ENCODE measurements at places on chromosomes 5 and 9.

- no peak for DNase-seq
Observed at GRCh38 chr9:14783358-14783757, 60.8 kb upstream of the CER1 start.

- no peak for DNase-seq
Observed at GRCh38 chr5:43425983-43426382, 13.8 kb upstream of the CCL28 start.

GRCh38 chr5:89246864-89247263 lies 363.9 kb upstream of the MEF2C start:
- DNase-seq: no peak

- no peak for DNase-seq
Observed at GRCh38 chr9:1532171-1532570, 482.0 kb downstream of the DMRT2 start.

- no peak for DNase-seq
Observed at GRCh38 chr5:43101491-43101890, 19.2 kb upstream of the ZNF131 start.

- DNase-seq: no peak
Observed at GRCh38 chr5:14967166-14967565, 95.6 kb upstream of the ANKH start.

GRCh38 chr5:9464478-9464877 lies 81.4 kb downstream of the SEMA5A start:
- DNase-seq: no peak

- no peak for DNase-seq
Observed at GRCh38 chr9:121345070-121345469, 25.0 kb downstream of the STOM start.

- DNase-seq: no peak
Observed at GRCh38 chr5:81417052-81417451, 23.1 kb upstream of the ACOT12 start.

DNA sequence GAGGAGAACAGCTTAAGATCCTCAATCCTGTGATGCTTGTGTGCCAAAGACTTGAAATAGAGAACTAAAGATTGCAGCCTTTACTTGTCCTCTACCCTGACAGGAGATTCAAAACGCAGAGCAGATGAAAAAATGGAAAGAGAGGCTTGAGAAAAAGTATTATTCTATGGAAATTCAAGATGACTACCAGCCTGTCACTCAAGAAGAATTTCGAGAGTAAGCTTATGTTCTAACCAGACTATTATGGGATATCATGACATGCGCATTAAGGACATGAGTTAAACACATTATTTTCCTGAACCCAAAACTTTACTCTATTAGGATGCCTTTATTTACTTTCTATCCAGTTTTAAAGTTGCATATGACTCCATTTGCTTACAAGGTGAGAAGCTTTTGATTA lies 46.4 kb downstream of the PKD2L2 start:
- DNase-seq: no peak

DNA sequence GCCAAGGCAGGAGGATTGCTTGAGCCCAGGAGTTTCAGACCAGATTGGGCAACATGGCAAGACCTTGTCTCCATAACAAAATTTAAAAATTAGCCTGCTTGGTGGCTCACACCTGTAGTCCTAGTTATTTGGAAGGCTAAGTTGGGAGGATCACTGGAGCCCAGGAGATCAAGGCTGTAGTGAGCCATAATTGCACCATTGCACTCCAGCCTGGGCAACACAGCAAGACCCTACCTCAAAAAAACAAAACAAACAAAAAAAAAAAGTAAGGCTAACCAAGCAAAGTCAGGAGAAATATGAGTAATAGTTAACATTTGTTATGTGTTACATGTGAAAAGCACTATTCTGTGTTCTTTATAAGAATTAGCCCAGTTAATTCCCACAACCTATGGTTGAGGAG lies 74.7 kb downstream of the FOXB2 start:
- no peak for DNase-seq

DNA sequence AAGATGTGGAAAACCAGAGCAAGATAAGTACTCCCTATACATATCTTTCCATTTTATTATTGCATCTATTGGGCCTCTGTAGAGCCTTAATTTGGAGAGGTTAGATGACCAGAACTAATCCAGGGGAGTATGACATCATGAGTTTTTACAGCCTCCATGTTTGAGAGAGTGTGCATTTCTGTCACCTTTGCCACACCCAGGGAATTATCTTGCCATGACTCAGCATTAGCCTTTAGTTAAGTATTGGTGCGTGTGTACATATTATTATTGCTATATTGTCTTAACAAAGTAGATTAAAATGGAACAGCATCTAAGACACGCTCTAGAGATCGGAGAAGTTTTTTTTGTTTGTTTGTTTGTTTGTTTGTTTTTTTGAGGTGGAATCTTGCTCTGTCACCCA lies 27.6 kb downstream of the DIMT1 start:
- DNase-seq: no peak

DNA sequence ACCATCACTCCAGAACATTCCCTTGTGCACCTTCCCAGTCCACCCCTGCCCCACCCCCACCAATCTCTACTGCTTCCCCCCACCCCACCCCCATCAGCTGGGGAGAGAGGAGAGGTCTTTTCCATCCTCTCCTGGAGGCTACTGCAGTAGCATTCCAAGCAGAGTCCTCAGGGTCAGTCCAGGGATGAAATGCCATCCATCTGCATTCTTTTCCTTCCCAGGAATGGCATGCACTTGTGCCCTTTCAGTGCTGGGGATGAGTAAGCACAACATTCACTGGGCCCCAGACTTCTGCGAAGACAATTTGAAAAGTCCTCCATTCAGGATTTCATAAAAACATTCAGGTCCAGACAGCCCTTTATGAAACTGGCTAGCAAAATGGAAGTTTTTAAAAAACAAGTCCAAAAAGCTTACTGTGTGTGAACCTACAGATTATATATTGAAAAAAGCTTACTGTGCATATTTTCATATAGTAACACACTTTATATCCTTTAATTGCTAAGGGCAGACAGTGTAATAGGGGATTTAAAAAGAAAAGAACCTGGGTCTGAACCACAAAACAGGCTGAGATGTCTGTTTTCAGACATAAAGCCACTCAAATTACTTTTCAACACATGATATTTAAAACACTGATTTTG lies 50.0 kb upstream of the GOLPH3 start:
- DNase-seq: no peak

- no peak for DNase-seq
Observed at GRCh38 chr5:116992681-116993080, 418.1 kb upstream of the SEMA6A start.

GRCh38 chr9:111474385-111474784 lies 9.8 kb downstream of the ECPAS start:
- no peak for DNase-seq

DNA sequence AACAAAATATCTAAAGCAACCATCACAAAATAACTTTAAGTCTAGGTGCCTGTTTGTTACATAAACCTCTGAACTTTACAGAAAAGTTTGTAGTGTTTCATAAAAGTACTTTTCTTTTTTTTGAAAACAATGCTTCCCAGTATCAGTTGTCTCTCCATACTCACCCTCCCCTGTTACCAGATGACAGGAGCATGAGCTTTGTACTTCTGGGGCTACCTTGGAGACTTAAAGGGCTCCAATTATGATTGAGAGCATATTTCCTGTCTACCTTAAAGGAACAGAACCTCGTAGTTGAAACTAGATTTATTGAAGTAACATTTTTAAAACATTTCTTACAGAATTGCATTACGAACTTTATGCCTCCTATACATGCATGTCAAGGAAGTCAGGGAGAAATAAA lies 55.4 kb upstream of the PPP1R2B start:
- DNase-seq: no peak

DNA sequence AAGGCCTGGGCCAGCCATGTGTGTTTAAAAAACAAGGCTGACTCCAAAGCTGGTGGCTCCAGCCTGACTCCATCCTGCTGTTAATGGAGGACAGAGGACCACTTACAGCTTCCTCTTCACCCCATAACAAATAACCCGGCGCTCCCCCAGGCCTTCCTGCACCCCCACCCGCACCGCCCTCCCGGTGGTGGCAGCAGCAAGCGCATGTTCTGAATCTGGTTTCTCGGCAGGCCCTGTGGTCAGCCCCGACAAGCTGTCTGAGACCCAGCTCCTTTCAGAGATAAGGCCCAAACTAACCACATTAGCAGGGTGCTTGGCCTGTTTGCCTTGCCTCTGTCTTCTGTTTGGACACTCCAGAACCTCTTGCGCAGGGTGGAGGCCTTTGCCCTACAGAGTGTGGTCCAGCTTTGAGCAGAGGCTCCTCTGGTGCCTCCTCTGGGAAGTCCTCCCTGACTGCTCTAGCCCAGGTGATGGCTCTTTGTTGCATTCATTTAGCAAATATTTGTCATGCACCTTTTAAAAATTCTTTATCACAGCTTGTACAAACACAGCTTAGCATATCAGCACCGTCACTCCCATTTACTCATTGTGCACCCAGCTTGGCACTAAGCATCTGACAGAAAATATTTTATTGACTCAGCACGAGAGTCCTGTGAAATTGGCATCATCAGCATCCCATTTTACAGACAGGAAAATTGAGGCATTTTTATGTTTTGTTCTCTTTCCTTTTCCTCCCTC lies 78.4 kb downstream of the NDFIP1 start:
- peak; percentile 37 for DNase-seq

GRCh38 chr5:128630121-128630520 lies 92.1 kb upstream of the FBN2 start:
- no peak for DNase-seq

DNA sequence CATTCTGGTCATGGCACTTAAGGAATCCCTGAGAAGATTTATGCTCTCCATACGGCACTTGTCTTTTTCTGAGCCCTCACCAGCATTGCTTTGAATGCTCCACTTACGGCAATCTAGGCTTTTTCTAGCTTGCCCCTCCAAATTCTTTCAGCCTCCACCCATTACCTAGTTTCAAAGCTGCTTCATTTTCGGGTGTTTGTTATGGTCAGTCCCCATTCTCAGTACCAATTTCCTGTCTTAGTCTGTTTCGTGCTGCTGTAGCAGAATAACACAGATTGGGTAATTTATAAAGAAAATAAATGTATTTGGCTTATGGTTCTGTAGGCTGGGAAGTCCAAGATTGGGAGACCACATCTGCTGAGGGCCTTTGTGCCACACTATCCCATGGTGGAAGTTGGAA lies 42.0 kb downstream of the ARHGEF28 start:
- no peak for DNase-seq

DNA sequence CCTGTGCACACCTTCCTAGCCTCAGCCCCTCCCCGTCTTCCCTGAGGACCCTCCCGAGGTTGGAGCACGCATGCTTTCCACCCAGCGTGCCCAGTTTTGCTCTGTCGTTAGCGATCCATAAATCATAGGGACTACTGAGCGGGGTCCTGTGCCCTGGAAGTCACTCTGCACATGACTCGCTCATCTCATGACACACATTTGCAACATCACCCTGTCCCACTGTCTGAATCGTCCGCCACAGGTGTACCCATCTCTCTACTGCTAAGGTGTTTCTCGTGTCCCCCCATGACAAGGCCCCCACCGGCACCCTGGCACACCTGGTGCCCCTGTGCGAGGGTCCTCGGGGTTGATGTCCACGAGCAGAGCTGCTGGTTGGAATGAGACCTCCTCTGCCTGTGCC lies 69.0 kb upstream of the BARHL1 start:
- no peak for DNase-seq

DNA sequence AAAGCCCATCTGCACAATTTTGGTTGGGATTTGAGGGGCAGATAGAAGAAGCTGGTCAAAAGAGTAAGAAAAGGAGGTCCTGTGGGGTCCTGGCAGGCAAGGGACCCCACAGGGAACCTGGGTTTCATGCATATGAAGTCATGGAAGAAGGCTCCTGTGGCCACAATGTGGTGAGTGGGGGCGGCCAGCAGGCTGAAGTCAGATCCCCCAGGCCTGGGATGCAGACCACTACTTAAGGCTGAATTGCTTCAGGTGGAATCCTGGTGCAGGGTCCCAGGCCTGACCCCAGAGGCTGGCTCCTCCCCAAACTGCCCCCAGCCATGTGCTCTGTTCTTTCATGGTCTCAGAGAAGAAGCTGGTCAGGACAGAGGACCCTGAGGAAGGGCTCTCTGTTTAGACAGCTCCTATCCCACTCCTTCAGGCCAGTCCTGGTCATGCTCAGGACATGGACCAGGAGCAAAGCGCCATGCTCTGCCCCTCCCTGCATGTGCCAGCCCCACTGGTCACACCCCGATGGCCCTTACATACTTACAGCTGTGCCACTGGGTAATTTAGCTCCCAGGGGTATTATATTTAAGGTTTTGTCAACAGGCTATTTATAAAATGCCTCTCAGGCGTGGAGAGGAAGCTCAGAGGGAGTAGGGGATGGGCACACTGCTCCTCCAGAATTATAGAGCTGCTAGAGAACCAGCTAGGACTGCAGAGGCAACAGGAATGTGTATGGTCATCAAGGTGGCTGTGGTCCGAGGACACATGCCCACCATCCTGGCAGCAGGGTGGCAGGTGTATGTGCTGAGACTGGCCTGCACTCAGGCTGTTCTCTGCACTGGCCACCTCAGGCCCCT lies 33.4 kb downstream of the C5orf15 start:
- no peak for DNase-seq

DNA sequence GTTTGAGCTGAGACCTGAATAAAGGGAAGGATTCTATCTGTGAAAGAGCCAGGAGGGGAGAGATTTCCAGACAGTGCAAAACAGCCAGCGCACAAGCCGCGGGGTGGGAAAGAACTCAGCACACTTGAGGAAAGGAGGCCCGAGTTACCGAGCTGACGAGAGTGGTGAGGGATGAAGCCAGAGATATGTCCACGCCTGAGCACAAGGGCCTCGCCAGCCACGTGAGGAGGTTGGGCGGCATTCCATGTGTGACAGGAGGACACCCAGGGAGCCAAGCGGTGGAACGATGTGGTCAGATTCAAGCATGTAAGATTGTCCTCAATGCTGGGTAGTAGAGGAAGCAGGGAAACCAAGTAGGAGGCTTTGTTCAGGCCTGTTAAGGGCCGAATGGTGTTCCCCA lies 17.0 kb upstream of the SFXN1 start:
- DNase-seq: no peak

- DNase-seq: peak; percentile 96
Observed at GRCh38 chr5:78905084-78905938, 79.8 kb downstream of the ARSB start.

- no peak for DNase-seq
Observed at GRCh38 chr9:117624106-117624505, 80.1 kb upstream of the TLR4 start.

DNA sequence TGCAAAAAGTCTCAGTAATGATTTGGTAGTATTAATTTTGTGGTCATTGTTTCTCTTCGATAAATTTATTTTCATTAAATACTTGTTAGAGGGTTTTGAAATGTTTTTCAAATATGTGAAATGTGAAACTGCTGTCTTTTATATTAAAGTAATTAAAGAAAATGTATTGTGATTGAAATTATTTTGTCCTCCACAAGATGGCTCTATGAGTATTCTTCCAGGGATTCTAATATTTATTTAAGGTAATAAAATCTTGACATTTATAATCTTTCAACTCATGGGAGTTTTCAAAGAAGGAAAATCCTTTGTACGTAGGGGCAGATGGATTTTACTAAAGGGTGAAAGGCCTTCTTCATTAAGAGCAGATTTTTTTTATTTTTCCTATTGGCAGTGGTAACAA lies 19.3 kb downstream of the ISOC1 start:
- no peak for DNase-seq

- DNase-seq: no peak
Observed at GRCh38 chr5:124460642-124461041, 285.8 kb downstream of the ZNF608 start.

All from NB4 (cell line).